ENCODE measurements at places on chromosomes 4 and X.

DNA sequence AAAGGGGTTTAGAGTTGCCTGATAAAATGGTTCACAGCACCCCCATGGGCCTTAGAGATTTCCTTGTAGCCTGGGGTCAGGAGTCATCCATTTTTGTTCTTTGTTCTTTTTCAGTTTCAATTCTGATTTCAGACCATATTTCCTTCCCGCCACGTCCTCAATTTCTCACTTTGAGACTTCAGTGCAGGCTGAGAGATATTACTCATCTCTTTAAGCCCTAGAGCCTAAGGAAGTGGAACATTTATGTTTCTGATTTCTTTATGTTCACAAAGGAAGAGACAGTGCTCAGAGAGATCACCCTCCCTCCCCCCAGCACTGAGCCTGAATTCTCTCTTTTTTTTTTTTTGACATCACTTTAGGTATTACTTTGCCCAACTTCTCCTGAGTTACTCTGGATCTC lies 56.3 kb downstream of the MSN start:
- DNase-seq: peak; percentile 35

DNA sequence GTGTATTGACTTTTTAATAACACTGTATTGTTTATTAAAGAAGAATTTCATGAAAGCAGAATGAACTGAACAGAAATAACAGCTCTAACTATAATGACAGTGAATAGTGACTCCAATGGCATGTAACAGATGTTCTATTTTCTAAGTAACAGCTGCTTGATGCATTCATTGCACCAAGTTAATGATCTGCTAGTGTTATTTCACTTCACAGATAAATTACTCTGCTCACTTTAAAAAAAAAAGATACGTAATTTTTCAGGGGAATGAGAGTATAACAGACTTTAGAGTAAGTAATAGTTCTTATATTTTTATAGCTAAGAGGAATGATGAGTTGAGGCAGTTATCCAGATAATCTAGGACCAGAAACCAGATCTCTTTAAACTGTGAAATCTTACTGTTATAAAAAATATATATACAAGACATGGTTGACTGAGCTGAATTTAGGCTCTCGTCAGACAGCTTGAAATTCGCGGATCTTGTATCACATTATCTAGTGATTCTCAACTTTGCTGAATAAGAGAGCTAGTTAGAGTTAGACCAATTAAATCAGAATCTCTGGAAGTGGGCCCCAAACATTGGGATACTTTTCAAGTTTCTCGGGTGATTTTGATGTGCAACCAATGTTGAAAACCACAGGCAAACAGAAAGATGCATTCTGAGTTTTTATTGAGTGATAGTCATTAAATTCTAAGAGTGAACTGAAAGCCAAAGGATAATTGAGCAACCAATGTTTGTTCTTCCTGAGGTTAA lies 840.7 kb downstream of the DMD start:
- no peak for DNase-seq

DNA sequence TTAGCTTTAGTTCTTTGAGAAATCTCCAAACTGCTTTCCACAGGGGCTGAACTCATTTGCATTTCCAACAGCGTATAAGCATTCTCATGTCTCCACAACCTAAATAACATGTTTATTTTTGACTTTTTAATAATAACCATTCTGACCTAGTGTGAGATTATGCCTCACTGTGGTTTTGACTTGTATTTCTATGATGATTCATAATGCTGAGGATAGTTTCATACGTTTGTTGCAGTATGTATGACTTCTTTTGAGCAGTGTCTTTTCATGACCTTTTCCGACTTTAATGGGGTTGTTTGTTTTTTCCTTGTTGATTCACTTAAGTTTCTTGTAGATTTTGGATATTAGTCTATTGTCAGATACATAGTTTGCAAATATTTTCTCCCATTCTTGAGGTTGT lies 1833.0 kb upstream of the PCDH10 start:
- no peak for DNase-seq

GRCh38 chr4:91909963-91910362 lies 393.8 kb upstream of the GRID2 start:
- no peak for DNase-seq

DNA sequence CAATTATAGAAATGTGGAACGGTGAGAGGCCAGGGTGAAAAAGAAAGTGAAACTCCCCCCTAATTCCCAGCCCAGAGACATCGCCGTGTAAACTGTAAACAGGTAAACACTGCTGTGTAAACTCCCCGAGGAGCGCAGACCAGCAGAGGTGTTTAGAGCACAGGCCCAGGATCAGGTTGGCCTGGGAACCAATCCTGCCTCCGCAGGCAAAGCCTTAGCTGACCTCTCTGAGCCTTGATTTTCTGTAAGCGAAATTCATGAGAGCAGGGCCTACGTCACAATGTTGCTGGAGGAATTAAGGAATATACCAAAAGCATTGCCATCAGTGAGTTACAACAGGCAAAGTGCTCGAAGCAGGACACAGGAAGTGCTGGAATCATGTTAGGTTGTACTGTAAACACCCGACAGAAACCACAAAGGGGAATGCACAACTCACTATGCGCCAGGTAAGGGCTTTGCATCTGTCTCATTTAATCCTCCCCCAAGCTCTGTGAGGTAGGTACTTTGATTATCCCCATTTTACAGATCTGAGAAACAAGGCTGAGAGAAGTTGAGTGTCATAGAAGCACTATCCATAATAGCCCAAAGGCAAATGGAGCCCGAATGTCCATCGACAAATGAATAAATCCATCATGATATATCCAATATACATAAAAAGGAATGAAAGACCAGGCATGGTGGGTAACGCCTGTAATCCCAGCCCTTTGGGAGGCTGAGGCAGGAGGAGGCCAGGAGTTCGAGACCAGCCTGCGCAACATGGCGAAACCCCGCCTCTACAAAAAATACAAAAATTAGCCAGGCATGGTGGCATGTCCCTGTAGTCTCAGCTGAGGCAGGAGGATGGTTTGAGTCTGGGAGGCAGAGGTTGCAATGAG lies 30.7 kb upstream of the KIAA0232 start:
- no peak for DNase-seq

- DNase-seq: peak; percentile 24
These were observed 58.7 kb downstream of the METTL14 start for GRCh38 chr4:118743867-118744266.

- DNase-seq: no peak
These were observed 475.4 kb upstream of the RPS6KA3 start for GRCh38 chrX:20742106-20742505.

DNA sequence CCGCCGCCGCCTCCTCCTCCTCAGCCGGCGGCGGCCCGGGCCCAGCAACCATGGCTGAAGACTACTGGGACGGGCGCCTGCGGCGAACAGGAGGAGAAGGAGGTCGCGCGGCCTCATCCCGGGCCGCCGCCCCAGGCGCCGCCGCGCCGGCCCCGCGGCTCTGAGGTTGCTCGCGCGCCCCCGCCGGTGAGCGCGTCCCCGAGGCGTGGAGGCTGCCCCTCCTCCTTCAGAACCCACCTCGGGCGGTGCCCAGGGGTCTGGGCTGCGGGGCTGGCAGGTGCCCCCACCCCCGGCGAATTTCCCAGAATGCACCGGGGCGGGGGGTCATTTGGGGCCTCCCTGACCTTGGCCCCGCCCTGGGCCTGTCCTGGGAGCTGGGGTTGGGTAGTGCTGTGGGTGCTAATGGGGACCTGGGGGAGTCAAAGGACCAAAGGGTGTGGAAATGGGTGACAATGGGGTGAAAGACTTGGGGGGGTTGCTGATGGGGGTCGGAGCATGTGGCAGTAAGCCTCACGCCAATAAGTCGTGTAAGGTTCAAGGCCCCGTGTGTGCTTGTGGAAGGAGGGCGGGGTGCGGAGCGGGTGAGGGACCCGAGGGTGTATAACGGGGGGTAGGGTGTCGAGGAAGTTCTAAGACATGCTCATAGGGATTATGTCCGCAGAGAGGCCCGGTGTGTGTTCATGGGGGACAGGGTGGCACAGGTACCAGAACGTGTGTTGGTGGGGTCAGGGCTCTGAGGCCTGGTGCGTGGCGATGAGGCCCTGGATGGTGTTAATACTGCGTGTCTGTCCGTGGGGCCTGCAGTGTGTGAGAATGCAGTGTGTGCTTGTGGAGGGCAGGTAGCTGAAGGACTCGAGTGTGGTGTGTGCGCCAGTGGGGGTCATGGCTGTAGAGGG lies 687 bp downstream of the CDK16 start:
- DNase-seq: peak; percentile 7

- no peak for DNase-seq
These were observed 99.2 kb upstream of the ARSJ start for GRCh38 chr4:114078636-114079035.

GRCh38 chr4:186584912-186585311 lies 29.5 kb upstream of the MTNR1A start:
- no peak for DNase-seq

GRCh38 chr4:157204634-157205244 lies 15.8 kb upstream of the GRIA2 start:
- DNase-seq: peak; percentile 26

DNA sequence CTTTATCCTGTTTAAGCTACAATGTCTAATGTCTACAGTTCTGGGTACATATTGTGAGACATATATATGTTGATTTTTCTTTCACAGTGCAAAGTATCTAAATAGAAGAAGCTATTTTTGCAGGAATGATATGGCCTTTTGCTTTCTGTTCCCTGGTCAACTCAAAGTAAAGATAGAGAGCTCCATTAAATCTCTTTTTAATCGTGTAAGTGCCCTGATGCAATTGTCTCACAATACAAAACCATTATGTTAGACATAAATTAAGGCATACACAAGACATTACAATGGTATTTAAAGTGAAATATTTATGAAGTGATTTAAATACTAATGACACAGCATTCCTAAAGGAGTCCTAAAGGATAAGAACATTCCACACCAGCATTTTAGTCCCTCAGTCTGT lies 1559.7 kb upstream of the AGA start:
- DNase-seq: no peak

GRCh38 chr4:107951551-107951950 lies 20.2 kb downstream of the CYP2U1 start:
- DNase-seq: no peak

- DNase-seq: no peak
These were observed 89.0 kb downstream of the PHEX start for GRCh38 chrX:22121161-22121560.

DNA sequence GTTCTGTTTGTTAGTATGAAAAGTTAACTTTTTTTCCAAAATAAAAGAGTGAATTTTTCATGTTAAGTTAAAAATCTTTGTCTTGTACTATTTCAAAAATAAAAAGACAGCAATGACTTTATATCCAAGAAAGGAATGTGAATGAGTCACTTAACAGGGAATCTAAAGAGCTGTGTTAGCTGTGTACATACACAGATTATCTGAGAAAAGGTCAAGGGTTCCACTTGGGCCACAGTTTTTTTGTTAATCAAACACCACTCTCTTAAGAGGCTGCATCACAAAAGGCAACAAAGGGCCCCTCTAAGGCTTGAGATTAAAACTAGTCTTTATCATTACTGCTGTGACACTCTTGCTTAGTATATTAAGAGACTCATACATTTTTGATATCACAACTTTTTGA lies 82.1 kb downstream of the FIP1L1 start:
- DNase-seq: no peak

DNA sequence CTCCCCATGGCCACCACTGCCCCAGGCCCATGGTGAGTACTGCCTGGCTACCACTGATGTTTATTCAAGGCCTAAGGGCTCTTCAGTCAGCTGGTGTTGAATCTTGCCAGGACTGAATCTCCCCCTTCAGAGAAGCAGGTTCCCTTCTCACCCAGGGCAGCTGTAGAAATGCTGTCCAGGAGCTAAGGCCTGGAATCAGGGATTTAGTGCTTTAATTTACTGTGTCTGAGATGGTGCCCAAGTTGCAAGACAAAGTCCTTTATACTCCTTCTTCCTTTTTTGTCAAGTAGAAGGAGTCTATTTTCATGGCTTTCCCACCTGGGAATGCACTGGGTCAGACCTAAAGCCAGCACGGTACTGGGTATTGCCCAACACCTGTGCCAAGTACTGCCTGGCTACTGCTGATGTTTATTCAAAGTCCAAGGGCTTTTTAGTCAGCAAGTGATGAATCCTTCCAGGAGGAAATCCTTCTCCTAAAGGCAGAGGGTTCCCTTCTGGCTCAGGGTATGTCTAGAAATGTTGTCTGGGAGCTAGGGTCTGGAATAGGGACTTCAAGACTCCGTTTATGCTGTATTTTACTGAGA lies 117.6 kb upstream of the ATOH1 start:
- DNase-seq: no peak

DNA sequence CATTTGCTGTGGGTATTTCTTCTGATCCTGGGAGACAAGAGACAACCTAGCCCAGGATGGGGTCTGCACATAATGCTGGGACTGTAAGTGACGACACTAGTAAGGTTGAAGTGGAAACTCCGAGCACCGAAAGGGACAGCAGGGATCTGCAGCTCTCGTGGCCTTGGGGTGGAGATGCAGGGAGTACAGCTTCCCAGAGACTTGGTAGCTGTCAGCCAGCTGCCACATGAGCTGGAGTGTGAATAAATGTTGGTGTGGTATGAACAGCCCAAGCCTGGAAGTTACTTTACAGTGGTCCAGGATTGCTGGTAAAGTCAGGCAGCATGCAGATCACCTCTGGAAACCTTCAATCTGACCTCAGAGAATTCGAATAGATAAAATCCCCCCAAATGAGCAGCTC lies 97.6 kb downstream of the FAM193A start:
- no peak for DNase-seq

DNA sequence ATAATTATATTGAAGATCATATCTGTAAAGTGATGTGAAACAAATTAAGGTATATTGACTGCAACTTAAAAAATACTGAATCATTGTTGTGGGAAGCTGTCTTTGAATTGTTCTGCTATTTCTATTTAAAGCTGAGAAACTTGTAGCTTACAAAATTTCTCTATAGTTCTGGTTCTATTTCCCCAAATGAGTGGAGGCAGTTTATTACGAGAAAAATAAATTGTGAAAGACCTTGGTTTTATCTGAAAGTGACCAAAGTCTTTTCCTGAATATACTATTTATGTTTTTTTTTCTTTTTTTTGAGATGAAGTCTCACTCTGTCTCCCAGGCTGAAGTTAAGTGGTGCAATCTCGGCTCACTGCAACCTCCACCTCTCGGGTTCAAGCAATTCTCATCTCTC lies 165.4 kb downstream of the SH3BGRL start:
- peak; percentile 77 for DNase-seq

DNA sequence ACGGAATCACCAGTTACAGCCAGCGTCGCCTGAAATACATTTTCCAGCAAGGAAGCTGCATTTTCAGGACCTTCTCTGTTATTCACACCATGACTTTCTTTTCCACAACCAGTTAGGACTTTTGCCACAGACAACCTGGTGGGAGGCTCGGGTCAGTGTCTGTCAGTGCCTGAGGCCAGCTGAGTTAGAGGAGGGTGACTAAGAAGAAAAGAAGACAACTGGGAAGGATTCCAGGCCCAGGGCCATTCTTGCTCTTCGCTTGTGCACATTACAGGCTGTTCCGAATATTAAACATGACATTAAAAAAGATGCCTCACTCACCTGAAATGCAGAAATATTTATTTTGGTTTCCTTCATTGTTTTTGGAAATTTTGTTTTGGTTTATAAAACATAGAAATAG lies 21.4 kb upstream of the CENPU start:
- DNase-seq: no peak

GRCh38 chr4:17577665-17578481 lies 875 bp downstream of the LAP3 start:
- DNase-seq: peak; percentile 62

DNA sequence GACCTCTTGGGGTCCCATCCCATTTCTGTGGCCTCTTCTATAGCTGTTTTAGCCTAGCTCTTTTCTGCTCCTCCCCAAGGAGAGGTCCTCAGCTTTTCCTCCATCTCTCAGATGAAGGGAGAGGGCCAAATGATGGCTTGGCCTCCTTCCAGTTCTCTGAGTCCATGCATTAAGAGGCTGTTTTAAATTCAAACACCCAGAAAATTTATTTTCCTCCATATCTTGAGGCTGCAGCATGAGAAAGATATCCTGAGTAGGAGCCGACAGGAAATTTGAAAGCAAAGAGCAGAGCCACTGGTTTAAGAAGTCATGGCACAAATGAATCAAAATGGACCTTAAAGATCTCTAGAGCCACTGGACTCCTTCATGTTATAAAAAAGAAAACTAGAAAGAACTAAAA lies 558.8 kb downstream of the MID1IP1 start:
- DNase-seq: no peak

Measured in inflammatory macrophage (primary cell).